ENCODE measurements at places on chromosomes 16 and 17. TPM values are rescaled to one million over a fixed set of nuclear protein-coding genes. Genes with fewer than 3 reads are reported as not detected.

Gene TBC1D3L
- total RNA-seq: 1.1 TPM

Gene CDRT15L2
- total RNA-seq: not detected

Gene KRT33A
- not detected for total RNA-seq

Gene TMED6
- 2.1 TPM for total RNA-seq

Gene UMOD
- not detected for total RNA-seq

Measured in CD4-positive, alpha-beta T cell (primary cell).